ENCODE measurements at places on chromosomes 3 and 15.

- peak; percentile 27 for DNase-seq
Measured at GRCh38 chr3:123734527-123734902, 149.6 kb downstream of the MYLK start.

GRCh38 chr3:60598671-60599070 lies 652.6 kb downstream of the FHIT start:
- DNase-seq, result no peak

DNA sequence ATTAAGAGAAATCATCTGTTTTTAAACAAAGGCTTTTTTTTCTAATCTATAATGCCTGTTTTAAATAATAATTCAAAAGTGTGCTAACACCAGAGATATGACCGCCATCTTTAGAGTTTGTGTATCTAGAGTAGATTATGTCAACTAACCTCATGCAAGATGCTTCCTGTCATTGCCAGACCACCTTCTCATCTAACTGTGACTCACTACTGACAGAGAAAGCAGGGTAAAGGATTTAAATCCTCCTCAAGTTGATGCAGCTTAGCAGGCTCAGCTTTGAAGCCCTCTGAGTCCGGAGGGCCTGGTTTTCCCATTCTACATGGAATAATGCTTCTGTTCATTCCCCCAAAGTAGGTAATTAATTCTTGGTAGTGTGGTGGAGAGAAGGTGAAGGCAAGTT lies 108.5 kb downstream of the ECT2 start:
- DNase-seq, result no peak

DNA sequence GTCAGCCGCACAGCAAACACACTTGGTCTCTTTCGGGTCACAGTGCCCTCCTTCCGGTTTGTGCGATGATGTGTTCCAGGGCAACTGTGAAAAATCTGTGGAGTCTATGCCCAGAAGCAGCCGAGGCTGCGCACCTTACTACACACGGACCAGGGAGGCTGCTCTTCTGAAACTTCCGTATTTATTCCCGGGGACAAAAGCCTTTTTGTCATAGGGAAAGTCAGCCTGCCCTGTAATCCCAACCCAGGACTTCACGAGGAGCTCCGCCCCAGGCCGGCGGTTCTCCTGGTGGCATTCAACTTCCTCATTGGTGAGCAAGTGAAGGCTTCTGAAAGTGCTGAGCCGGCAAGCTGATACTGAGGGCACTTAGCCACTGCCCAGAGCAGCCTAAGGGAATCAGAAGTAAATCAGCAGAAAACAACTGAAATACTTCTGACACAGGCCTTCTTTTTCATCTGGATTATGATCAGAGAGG lies 126.5 kb downstream of the FMN1 start:
- DNase-seq, result no peak

GRCh38 chr3:34882764-34883163 lies 756.6 kb upstream of the ARPP21 start:
- peak; percentile 8 for DNase-seq

DNA sequence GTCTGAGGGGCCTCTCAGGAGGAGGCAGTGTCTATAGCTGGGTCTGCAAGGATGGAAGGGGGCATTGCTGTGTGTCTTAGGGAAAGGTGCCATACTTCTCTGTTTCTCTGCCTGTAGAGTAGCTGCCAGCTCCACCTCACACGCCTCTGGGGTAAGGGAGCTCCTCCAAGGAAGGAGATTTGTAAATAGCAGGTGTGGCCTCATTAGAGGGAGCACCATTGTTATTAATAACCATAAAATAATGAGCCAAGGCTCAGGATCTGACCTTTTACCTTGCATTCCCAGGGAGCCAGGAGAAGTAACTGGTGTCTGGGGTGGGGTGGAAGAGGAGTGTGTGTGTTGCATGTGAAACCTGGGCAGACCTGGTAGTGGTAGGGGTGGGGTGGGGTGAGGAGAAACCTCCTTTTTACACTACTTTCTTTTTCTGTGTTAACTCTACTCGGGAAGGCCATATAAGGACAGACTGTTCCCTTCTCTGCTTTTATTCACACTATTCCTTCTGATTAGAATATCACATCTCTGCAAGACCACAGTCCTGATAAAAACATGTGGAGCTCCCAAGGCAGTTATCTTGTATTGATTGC lies 2.2 kb upstream of the C15orf39 start:
- DNase-seq, result no peak

GRCh38 chr3:106810300-106810875 lies 566.9 kb upstream of the CCDC54 start:
- DNase-seq, result no peak

- DNase-seq, result no peak
Measured at GRCh38 chr3:142646020-142646785, 50.0 kb downstream of the PLS1 start.

GRCh38 chr3:25803833-25804232 lies 13.9 kb downstream of the OXSM start:
- no peak for DNase-seq

GRCh38 chr15:68031404-68031803 lies 22.7 kb upstream of the PIAS1 start:
- DNase-seq, result no peak

DNA sequence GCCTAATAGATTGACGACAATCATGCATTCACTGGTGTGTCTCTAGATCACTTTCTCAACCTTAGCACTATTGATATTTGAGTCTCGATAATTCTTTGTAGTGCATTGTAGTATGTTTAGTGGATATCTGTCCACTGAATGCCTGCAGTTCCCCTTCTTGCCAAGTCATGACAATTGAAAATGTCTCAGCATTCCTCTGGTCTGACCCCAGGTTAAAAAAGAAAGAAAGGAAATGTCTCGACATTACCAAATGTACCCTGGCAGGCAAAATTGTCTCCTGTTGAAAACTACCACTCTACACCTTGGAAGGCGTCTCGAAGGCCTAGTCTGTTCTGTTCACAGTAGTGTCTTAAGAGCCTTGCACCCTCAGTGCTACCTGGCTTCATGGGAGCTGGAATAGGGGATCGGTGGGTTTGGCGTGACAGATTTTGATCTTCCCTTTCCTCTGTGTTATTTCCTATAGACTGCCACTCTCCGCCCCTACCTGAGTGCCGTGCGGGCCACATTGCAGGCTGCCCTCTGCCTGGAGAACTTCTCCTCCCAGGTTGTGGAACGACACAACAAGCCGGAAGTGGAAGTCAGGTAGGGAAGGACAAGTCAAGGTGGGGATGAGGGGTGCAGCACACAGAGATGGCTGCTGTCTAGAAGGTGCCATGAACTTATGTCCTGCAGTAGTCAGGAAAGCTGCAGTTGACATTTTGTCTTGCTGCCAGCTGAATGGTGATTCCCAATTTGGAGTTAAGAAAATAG lies 4.5 kb downstream of the ARPC4 start:
- no peak for DNase-seq

- no peak for DNase-seq
Measured at GRCh38 chr15:39407116-39407515, 173.8 kb upstream of the THBS1 start.

- no peak for DNase-seq
Measured at GRCh38 chr15:30943654-30944335, 40.1 kb downstream of the FAN1 start.

- no peak for DNase-seq
Measured at GRCh38 chr3:181629029-181629428, 82.7 kb upstream of the SOX2 start.

DNA sequence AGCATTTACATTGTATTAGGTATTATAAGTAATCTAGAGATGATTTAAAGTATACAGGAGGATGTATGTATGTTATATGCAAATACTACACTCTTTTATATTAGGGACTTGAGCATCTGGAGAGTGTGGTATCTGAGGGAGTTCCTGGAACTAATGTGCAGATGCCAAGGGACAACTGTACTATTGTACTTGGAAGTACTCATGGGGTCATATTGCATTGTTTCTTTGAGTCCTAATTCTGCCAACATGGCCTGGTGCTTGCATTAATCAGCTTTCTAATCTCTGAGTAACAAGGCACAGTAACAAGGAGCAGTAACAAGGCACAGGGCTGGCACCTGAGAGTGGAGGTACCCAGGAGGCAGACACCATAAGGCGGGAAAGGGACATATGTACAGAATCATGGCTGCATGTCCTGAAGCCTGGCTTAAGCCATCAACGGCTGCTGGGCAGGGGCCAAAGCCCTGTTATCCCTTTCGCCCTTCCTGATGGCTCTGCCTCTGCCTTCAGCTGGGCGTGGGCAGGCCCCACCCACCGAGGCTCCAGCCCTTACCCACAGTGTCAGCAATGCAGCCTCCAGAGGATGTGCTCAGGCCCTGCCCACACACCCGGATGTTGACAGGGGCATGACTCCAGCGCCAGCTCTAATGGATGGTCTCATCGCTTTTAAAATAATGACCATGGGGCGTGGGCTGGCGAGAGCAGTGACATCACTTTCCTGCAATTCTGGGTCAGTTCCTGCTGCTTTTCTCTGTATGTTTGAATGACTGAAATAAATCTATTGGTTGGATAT lies 22.9 kb downstream of the CEMIP start:
- DNase-seq, result peak; percentile 65

GRCh38 chr15:37289109-37289765 lies 188.9 kb upstream of the MEIS2 start:
- peak; percentile 24 for DNase-seq

- peak; percentile 59 for DNase-seq
Measured at GRCh38 chr3:5304789-5305683, 117.5 kb downstream of the EDEM1 start.

GRCh38 chr3:110198717-110199587 lies 861.6 kb upstream of the DPPA4 start:
- no peak for DNase-seq

- DNase-seq, result no peak
Measured at GRCh38 chr3:87425056-87425455, 148.7 kb upstream of the POU1F1 start.

GRCh38 chr15:31259562-31260252 lies 66.9 kb upstream of the KLF13 start:
- DNase-seq, result no peak

DNA sequence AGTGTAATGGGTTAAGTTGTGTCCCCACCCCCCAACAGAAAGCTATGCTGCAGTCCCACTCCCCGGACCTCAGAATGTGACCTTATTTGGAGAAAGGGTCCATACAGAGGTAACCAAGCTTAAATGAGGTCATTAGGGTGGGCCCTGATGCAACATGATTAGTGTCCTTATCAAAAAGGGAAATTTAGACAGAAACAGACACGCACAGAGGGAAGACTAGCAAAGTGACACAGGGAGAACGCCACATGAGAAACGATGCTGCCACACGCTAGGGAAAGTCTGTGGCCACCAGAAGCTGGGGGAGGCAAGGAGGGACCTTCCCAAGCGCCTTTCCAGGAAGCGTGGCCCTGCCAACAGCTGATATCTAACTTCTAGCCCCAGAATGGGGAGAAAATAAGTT lies 65.4 kb downstream of the RPN1 start:
- no peak for DNase-seq

DNA sequence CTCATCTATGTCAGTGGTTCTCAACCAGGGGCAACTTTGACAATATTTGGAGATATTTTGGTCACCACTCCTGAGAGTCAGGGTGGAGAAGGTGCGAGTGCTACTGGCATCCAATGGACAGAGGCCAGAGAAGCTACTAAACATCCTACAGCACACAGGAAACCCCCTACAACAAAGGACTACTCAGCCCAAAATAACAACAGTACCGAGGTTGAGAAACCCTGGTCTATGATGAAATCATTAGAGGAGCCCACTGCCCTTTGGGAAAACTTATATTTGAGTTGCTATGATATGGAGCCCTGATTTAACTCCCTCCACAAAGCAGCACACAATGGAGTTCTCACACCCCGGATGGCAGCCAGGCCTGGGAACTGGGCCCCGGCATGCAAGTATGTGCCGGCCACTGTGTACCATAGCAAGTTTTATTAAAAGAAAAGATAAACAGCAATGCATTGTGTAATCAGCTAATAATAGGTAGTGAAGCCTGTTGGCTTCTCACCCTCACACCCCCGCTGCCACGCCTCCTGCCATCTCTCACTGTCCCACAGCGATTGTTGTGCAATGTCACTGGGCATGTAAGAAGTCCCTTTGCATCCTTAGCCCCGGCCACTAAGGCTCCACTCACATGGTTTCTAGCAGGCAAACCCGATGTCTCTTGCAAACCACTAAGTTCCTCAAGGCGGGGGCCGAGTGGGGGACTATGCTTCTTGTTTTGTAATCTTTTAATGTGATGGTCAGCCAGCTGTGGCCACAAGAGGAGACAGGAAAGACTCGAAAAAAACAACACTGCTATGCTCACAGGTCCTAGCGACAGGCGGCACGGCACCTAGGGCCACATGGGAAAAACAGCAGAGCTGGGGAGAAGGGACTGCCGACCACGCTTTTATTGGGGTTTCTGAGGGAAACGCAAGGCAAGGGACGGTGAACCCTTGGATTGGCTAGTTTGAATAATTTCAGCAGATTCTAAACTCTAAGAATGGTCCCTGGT lies 110.0 kb downstream of the AQP9 start:
- DNase-seq, result no peak

DNA sequence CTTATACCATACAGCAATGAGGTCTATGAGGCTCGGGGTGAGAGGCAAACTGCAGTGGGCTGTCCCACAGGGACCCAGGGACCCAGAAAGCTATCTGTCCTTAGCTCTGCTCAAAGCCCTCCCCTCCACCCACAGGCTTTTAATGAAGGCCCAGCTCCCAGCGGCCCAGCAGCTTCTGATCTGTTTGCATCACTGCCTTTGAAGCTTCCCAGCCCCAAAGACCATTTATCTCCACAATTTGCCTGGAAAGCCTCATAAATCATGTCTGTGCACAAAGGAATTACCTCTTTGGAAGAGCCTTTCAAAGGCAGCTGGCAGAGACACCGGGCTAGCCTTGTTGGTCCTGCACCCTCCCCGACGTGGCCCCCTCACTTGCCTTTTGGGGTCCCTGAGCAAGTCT lies 123.9 kb downstream of the RAB11A start:
- no peak for DNase-seq

DNA sequence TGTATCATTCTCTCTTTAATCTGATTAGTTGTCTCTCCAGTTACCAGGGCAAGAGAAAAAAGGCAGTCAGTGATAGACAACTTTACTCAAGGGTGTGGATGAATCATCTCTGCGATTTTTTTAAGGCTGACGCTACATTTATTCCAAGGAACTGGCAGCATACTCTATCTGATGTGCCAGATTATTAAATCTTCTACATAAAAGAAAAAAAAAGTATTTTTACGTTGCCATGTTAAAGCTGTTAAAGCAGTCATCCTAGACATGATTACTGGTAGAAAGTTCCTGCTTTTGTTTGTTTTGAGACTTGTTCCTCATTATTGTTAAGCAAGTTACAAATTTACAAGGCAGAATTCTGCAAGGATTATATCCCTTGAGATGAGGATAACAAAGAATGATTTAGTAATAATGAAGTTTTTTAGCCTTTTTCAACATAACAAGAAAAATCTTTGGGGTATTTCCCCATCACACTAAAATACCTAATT lies 121.7 kb downstream of the CBLB start:
- DNase-seq, result peak; percentile 10

DNA sequence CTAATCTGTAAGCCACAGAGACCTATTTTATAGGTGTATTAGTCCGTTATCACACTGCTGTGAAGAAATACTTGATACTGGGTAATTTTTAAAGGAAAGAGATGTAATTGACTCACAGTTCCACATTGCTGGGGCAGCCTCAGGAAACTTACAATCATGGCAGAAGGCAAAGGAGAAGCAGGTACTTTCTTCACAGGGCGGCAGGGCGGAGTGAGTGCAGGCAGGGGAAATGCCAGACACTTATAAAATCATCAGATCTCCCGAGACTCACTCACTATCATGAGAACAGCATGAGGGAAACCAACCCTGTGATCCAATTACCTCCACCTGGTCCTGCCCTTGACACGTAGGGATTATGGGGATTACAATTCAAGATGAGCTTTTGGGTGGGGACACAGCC lies 108.7 kb downstream of the GALK2 start:
- no peak for DNase-seq

- no peak for DNase-seq
Measured at GRCh38 chr3:69014022-69014580, 617 bp upstream of the EOGT start.
